ENCODE measurements at places on chromosomes 13 and 19.
A peak's percentile ranks its signal among the peaks of the same experiment; 100 is the strongest.

- peak; percentile 37 for DNase-seq
These were observed 48.8 kb upstream of the IRS2 start for GRCh38 chr13:109834973-109835720.

DNA sequence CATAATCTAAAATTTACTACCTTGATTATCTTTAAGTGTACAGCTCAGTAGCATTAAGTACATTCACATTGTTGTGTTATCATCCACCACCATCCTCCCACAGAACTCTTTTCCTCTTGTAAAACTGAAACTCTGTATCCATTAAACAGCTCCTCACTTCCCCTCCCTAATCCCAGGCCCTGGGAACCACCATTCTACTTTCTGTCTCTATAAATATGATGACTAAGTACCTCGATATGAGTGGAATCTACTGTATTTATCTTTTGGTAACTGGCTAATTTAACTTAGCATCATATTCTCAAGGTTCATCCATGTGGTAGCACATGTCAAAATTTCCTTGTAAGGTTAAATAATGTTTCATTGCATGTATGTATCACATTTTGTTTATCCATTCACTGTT lies 49.0 kb upstream of the POMP start:
- DNase-seq: no peak

DNA sequence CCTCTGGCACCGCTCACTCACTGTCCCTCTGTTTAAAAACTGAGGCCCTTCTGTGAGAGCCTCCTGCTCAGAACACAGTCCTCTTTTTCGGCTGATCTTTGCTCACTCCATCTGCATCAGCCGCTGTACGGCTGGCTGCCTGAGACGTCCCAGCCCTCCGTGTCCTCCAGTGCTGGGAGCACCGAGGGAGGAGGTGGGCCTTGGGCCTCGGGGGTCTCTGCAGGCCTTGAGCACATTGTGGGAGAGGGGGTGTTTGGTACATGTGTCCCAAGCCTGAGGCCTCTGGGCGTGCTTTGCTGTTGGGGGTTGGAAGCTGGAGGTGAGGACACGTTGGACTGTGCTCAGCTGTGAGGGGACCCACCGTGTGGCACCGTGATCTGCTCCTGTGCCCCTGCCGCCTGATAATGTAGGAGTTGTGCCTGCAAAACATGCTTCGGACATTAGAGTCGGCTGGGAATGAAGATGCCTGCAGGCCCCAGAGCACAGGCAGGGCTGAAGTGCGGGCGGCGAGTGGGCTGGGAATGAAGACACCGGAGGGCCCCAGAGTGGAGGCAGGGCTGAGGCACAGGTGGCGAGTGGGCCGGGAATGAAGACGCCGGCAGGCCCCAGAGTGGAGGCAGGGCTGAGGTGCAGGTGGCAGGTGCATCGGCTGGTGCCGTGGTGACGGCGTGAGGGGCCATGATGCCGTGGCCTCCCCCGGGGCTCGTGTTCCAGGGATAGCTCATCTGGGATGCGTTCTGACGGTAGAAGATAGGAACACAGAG lies 30.6 kb downstream of the MCF2L start:
- no peak for DNase-seq

DNA sequence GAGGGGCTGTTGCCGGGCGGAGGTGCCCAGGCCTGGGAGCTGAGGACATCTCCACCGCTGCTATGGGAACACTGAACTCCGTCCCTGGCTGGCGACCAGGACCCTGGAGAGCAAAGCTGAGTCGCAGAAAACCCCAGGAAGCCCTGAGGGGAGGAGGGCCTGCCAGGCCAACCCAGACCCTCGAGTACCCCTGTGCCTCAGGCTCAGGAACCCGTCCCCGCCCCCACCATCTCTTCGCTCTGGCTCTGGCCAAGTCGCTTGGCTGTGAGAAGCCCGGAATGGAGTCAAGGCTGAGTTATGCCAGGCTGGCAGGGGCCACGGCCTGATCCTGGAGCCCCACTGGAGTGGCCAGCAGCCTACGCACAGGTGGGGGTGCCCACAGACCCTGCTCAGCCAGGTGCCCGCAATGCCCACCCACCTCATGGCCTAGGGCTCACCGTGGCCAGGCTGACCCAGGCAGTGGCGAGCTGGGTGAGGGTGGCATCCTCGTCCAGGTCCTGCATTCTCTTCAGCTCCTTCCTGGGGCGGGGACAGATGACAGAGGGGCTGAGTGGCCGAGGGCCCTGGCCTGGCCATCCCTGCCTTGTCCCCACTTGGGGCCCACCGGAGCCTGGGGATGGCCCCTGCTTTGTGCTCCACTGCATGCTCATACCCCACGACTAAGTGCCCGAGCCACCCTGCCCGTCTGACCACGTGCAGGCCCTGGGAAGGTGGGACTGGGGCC lies 8.5 kb upstream of the CERS1 start:
- DNase-seq: no peak

DNA sequence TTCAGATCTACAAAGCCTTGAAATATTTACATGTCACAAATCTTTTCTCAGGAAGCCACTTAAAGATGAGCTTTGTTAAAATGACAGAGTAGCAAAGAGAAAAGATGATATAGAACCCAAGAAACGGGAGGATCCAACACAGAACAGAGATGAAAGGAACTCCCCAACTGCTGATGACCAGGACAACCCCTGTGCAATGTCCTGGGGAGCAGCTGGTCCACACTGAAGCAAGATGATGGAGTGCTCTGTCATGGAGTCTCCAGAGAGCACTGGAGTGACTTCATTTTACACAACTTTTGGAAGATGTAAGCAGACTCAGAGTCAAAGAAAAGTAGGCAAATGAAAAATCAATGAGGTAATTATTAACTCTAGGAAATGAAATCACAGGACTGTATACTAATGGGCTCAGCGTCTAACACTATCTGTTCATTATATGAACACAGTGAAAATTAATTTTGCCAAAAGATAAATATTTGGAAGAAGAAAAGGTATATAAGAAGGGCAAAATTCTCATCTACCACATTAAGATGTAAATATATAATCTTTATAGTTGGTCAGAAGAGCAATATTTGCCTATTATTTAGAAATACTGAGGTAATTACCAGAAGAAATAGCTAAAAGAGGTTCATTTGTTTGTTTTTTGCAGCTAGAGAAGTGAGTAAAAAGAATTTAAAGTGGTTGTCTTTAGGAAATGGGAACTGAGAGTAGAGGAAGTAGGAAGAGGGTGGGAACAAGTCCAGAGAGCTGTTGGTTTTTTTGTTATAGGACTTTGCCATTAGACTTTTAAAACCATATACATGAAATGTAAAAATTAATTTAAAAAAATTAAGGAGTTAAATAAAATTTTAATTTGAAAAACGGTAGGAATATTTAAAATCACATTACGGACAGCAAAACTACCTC lies 30.5 kb downstream of the MTRF1 start:
- no peak for DNase-seq

DNA sequence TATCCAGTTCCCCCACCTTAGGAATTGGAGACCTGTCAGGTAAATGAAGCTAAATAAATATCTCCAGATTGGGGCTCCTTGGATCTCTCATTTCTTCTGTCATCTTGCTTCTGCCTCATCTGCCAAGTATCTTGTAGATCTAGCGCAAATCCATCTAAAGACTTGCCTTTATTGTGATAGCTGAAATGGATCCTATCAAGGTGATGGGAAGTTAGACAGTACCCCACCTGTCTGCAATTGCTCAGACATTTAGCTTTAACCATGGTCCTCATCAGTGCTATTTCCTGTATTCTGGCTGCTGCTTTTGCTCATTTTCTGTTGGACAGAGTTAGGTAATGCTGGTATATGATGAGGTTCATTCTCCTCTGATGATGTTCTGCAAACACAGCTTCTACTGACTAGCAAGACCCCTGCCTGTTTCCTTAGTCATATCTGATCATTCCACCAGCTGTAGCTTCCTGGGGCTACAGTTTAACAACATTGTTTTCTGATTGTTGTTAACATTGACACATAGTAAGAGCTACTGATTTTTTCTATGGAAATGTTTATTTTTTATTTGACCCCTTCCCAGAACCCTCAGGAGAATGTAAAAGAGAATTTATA lies 340.0 kb downstream of the DCT start:
- no peak for DNase-seq

DNA sequence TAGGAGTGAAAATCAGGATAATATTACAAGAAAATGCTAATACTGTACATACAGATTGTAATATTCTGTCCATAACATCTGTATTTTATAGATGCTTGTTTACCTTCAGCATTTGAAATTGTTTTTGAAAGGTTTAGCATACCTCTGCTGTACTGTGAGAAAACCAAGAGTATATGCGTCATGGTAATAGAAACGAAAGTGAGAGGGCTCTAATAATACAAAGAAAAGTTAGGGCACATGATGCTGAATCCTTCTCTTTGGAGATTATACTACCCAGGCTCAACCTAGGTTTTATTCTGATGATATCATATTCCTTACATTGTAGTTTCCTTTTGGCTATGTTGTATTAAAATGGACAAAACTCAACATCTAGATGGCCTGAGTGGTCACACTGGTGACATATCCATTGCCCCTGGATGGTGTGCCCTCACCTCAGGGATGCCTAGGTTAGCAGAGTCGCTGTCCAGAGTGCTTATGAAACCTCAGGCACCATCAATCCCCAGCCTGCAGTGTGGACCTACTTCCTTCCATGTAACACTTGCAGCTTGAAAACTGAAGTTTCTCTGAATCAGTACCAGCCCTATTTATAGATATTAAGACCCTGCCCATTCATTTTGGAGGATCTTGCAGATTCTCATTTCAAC lies 253.7 kb downstream of the KCTD12 start:
- DNase-seq: no peak

DNA sequence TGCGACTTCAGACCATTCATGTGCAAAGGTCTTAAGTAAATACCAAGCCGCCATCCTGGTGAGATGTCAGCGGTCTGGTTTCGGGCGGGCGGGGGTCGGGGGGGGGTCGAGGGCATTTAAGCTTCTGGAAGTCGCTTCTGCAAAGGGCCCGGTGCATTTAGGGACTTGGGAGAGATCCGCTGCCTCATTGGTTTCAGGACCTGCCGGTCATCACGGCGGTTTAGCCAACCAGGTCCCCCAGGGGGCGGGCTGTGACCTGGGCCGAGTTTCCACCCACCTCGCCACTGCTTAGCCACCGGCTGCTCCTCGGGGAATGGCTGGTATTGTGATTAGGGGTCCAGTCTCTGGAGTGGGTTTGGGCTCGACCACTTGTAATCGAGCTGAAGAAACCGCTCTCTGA lies 7.8 kb downstream of the ANKLE1 start:
- DNase-seq: peak; percentile 72

DNA sequence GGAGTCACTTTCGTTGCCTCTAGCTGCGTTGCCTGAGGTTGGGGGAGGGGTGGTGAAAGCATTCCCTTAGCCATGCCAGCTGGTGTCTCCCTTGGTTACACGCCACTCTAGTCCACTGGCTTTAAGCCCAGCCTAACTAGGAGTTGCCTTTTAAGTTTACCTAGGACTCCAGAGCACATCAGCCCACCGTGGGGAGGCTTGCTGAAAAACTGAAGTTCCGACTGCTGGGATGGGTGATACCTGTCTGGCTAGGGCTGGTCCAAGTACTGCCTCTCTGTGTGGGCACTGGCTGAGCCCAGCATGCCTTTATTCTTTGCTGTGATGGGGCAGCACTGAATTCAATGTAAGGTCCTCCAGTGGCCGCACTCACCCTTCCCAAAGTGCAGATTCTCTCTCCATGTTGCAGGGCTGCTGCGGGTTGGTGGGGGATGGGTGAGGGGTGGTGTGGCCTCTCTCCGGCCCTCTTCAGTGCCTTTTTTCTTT lies 11.8 kb upstream of the CEACAM1 start:
- peak; percentile 34 for DNase-seq

DNA sequence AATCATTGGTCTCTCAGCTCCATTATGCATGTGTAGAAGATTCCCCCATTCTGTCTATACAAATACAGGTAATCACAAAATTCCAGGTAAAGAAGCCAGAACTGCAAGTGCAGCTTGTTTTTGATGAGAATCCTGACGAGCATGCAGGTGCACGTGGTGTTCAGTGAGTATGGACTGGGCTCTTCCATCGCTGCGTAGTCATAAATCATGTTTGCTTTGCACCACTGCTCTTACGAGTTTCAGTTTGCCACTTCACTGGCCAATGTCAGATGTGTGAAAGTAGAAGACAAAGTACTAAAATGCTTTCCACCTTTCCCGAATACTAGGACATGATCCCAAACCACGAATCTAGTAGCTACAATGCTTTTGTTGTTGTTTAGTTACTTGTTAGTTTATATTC lies 390.7 kb downstream of the LIG4 start:
- no peak for DNase-seq

GRCh38 chr13:96080676-96081075 lies 9.2 kb upstream of the HS6ST3 start:
- no peak for DNase-seq

All from NCI-H526 (cell line).